ENCODE measurements at places on chromosomes 12 and 14.

- peak; percentile 71 for DNase-seq
These were observed 24.0 kb downstream of the CCDC38 start for GRCh38 chr12:95918194-95918993.

GRCh38 chr12:110750784-110751461 is 8.2 kb upstream of the PPP1CC start:
- DNase-seq: peak; percentile 39

- DNase-seq: no peak
These were observed 9.4 kb upstream of the SLC35F4 start for GRCh38 chr14:57875296-57875695.

- no peak for DNase-seq
These were observed 16.3 kb downstream of the CFAP73 start for GRCh38 chr12:113165521-113166450.

- DNase-seq: no peak
These were observed 72.0 kb upstream of the FKBP4 start for GRCh38 chr12:2722806-2723205.

- no peak for DNase-seq
These were observed 6.6 kb upstream of the ITGA5 start for GRCh38 chr12:54425702-54426101.

GRCh38 chr12:67141296-67142018 is 127.7 kb upstream of the CAND1 start:
- DNase-seq: no peak

DNA sequence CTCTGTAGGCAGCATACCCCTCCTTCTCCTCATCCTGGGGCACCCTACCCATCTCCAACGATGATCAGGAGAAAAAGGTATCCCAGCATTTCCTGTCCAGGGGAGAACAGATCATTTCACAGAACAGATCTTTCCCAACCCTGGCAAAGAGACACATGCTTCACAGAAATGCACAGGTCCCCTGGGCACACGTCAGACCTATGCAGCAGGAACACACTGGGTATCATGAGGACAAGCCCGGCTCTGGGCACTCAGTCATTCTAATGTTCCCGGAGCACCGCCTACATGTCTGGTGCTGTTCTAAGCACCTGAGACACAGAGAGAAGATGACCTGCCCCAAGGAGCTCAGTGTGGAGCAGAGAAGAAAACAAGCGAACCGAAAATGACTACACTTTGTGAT is 56.2 kb downstream of the ACTN1 start:
- no peak for DNase-seq

GRCh38 chr14:51451561-51451960 is 200.1 kb upstream of the FRMD6 start:
- no peak for DNase-seq
